ENCODE measurements at places on chromosomes 4 and X.

DNA sequence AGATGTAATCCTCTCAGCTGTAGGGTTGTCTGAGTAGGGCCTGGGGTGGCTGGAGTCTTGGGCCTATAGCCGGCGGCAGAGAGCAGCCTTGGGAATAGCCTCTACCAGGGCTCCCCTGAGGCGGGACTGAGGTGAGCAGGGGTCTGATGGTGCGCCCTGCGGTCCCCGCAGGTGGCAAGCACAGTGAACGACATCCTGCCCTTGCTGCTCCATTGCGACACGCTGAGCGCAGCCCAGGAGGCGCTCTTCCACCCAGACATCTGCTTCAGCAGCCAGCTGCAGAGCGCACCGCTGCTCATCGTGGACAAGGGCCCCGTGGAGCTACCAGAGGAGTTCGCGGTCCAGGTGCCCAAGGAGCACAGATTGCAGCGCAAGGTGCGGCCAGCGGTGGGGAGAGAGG, 317.0 kb downstream of the ADGRL3 start:
- no peak for DNase-seq

DNA sequence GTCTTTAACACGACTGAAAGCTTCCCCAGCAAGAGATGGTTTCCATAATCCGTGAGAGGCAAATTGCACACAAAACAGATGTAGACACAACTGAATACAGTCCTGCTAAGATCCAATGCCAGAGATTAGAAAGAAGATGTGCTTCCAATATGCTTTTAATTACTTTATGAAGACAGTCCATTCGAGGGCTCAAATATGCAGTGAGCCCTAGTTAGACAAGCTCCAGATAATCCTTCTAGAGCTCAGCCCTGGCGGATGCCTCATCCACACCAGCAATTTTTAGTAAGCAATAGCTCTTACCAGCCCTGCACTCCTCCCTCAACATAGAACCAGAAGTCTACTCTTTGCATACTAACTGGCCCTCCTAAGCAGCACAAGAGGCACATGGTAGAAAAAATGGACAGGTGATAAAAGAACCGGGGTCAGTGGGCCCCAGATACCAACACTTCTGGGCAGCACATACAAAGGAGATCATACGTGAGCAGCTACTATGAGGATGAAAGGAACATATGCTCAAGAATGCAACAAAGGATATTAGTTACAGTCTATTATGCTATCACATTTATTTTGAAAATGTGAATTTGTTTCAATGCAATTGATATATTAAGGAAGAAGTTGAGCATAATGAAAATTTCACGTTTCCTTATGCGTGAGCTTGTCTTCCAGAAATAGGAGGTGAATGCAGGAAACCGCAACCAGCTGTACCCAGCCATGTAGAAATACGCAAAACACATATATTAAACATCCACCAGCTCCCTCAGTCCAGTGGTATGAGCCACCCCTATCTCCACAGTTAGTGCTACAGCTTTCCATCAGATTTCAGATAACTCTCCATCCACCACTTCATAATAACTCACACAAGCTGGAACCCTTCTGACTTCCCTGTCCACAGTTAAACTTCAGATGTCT, 34.3 kb downstream of the GPC4 start:
- no peak for DNase-seq

DNA sequence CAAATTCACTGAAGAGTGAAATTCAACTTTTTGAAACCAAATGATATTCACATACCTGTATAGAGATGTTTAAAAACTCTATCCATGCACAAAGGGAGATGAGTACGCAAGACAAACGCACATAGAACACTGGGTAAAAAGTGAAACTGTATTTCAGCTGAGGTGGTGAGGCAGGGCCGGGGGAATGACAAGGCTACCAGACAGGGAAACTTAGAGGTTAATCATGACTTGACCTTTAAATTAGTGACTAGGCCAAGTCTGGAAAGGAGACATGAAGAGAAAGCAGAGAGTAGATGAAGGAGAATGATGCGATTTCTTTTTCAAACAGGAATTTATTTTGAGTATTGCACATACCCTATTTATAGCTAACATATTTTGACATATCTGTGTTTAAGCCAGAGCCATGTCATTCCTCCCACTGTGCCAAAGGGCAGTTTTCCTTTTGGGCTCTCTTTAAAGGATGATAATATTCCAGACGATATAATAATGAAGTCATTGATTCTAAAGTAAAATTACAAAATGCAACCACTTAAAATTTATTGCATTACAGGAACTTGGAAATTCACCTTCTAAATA, 49.4 kb downstream of the ARHGEF6 start:
- DNase-seq, result no peak

GRCh38 chr4:54384563-54384962, 155.5 kb downstream of the PDGFRA start:
- no peak for DNase-seq

- no peak for DNase-seq
Observed at GRCh38 chr4:153346563-153346962, 2.1 kb downstream of the MND1 start.

GRCh38 chr4:52617336-52618020, 41.6 kb downstream of the USP46 start:
- DNase-seq, result no peak

DNA sequence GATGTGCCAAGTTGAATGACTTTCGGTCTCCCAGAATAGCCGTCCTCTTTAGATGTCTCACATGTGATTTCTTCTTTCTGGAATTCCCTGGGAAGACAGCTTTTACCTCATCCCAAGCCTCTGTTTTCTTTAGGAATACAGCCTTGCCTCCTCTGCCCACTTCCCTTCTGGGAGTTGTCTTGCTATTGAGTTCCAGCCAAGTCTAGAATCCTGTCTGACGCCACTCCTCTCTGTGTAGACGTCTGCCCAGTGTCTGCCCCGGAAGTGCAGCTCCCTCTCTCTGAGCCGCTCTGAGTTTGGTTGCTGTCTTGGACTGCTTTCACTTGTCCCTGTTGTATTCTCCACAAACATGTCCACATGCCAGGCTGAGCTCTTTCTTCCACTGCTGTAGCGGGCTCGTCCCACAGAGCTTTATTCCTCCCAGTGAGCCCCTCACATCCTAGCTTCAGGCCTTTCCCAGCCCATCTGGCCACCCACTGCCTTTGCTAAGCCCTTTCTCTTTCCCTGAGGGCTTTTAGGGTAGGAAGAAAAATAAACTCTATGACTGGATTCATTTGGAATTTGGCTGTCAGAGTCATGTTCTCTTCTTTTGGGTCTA, 9.0 kb upstream of the IGFBP7 start:
- DNase-seq, result no peak

DNA sequence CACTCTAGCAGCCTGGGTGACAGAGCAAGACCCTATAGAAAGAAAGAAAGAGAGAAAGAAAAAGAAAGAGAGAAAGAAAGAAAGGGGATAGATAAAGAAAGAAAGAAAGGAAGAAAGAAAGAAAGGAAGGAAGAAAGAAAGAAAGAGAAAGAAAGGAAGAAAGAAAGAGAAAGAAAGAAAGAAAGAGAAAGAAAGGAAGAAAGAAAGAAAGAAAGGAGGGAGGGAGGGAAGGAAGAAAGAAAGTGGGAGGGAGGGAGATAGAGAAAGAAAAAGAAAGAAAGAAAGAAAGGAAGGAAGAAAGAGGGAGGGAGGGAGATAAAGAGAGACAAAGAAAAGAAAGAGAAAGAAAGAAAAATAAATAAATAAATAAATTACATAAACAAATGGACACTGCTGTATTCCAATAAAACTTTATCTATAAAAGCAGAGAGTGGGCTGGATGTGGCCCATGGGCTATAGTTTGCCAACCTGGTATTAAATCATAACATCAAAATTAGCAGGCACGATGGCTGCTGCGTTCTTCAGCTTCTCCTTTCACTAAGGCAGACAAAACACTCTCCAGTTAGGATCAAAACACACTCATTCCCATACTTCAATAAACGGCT, 165.0 kb downstream of the ZNF674 start:
- DNase-seq, result no peak

DNA sequence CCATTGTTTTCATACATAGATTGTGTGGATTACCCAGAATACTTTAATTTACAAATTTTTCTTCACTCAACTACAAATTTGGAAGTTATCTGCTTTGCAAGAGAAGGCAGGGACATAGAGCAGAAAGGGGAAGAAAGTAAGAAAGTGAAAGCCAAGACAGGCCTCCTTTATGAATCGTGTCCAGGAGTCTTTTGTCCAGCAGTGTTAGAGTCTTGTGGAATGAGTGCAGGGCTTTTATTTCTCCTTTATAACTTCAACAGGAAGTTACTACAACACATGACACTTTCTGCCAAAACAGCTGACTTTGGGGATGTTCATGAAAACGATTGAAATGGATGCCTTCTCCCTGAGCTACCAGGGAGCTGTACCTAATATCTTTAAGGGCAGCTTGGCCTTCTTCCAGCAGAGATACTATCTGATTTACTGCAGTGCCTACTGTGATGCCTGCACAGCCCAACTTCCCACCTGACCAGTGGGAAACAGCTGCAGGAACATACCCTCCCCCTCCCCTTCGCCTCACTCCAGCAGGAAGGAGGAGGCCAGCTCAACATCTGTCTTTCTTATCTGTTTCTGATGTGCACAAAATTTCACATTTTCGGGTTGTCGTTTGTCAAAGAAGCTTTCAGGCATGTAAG, 557.7 kb upstream of the SLIT2 start:
- DNase-seq, result no peak

GRCh38 chrX:40088803-40089540, 8.8 kb downstream of the BCOR start:
- no peak for DNase-seq

All from stimulated activated CD4-positive, alpha-beta T cell treated with anti-CD3 and anti-CD28 coated beads, Interleukin-4, amount 100 ng/mL, for 48 hours (primary cell).